ENCODE measurements at places on chromosomes 3 and 15.

- no peak for DNase-seq
Measured at GRCh38 chr3:194503081-194503531, 16.3 kb upstream of the ATP13A3 start.

- no peak for DNase-seq
Measured at GRCh38 chr3:108409800-108410178, 100.6 kb downstream of the MYH15 start.

DNA sequence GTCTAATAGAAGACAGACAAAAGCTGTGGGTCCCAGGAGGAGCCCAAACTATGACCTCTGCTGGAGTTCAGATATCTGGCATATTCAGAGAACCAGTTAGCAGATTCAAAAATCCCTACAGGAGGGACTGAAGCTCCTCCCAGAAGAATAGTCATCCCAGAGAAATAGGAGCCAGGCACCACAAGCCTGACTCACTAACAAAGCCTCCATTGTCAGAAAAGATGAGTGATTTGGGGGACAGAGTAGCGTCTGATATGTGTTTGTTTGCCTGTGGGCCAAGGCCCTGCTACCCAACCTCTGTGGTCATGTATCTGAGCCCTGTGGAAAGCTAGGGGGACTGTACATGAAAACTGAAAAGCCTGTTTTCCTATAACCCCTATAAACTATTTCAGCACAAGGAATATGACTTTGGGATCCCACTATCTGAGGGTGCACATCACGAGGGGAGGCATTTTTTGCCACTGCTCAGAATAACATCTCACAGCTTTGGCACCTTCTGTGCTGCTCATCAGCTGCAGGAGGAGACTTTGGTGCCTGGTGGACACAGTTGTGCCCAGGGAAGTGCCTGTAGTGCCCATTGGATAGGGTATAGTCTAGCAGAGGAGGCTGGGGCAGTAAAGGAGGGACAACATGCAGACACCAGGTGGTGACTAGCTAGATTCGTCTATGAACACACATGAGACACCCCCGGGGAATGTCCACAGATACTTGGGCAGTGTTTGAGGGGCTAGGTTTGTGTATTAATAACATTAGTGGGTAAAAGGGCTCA lies 9.7 kb upstream of the LARP6 start:
- DNase-seq: peak; percentile 38

- DNase-seq: peak; percentile 30
Measured at GRCh38 chr3:133443649-133444422, 44.0 kb downstream of the BFSP2 start.

GRCh38 chr15:54660356-54660755 lies 536.4 kb downstream of the RSL24D1 start:
- no peak for DNase-seq

GRCh38 chr3:187957165-187957581 lies 196.8 kb upstream of the LPP start:
- no peak for DNase-seq

DNA sequence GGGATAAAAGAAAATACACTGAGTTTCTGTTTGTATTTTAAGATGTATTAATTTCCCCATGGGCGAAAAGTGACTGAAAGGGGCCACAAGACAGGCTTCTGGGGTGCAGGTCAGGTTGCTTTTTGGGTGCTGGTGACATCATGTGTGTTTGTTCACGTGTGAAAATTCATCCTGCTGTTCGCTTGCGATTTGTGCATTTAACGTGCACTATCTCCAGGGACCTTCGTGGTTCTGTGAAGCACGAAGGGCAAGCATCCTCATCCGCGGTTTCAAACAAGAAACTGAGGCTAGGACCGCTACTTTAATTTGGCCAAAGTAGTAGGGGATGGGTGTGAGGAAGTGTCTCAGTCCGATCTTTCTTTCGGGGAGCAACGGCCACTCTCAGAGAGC lies 1.6 kb upstream of the SMAD6 start:
- no peak for DNase-seq

- no peak for DNase-seq
Measured at GRCh38 chr3:38968891-38969290, 82.9 kb downstream of the SCN11A start.

GRCh38 chr3:23106666-23107065 lies 96.5 kb upstream of the UBE2E2 start:
- DNase-seq: no peak

GRCh38 chr3:15872807-15873206 lies 75.0 kb upstream of the ANKRD28 start:
- DNase-seq: no peak

DNA sequence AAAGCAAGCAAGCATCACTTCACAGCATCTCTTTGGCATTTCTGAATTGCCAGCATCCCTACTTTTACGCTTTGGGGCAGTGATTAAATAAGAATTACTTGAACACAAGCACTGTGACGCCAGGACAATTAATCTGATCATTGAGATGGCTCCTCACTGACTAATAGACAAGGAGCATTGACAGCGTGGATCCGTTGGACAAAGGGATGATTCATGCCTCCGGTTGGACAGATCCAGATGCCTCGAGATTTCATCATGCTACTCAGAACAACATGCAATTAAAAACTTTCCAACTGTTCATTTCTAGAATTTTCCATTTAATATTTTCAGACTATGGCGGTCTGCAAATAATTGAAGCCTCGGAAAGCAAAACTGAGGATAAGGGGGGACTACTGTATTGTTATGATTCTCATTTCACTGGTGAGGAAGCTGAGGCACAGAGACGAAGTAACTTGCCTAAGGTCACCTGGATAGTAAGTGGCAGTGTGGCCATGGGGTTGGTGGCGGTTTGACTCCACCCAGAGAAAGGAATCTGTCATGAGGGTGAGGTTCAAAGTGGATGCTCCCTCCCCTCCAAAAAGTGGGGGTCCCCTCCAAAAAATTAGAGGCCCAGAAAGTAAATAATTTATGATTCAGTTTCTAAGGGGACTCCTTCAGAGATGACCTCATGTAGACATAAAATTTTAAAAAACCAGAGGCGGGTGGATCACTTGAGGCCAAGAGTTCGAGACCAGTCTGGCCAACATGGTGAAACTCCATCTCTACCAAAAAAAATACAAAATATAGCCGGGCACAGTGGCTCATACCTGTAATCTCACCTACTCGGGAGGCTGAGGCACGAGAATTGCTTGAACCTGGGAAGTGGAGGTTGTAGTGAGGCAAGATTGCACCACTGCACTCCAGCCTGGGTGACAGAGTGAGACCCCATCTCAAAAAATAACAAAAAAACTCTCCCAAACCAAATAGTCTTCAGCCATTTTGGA lies 12.3 kb upstream of the PGPEP1L start:
- DNase-seq: no peak

DNA sequence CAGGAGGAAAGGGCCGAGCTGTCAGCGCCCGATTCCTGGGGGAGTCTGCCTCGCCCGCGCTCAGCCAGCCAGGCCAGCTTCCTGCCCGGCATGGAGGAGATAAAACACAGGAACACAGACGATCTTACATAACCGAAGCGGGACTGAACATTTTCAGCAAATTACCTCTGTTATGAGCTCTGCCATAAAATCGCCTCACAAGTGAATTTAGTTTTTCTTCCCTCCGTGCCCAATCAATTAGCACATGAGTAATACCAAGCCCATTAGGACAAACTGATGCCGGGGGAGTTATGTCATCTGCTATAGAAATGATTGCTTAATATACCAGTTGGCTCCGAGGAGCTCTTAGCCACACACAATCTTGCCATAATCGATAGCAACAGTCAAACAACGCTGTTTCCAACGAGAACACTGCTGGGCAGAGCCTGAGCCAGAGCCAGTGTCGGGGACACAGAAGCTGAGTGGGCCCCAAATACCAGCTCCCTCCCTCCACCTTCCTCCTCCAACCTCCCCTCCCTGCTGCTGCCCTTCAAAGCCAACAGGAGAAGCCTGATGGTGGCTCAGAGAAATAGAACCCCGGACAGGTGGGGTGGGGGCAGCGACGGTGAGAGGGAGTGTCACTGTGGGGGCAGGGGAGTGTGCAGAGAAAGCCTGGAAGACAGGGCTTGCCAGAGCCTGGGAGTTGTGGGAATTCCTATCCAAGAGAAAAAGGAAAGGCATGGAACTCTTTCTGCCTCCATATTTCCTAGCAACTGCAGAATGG lies 279.4 kb upstream of the TLE3 start:
- DNase-seq: peak; percentile 51

Data from hepatocyte (in vitro differentiated cells).